H1 (cell line): ENCODE measurements at places on chromosomes 5 and 9.
A peak's percentile ranks its signal among the peaks of the same experiment; 100 is the strongest.

DNA sequence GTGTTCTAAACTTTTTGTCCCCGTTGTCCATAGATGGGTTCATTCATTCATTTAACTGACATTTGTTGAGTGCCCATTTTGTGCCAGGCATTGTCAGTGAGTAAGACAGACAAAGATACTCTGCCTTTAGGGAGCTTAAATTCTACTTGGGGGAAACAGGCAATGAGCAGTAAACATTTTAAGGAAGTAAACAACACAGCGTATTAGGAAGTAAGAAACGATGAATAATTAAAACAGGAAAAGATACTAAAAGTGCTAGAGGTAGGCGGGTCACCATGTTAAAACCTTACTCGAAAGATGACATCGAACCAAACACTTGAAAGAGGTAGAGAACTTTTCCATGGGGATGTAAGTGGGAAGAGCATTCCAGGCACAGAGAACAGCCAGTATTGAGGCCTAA, 5.5 kb upstream of the MAML1 start:
- DNase-seq = no peak

- DNase-seq = no peak
Measured at GRCh38 chr5:116671211-116671736, 96.7 kb upstream of the SEMA6A start.

GRCh38 chr9:7166074-7166473, 408.3 kb downstream of the KDM4C start:
- no peak for DNase-seq

- no peak for DNase-seq
Measured at GRCh38 chr5:172692981-172693380, 51.9 kb downstream of the NEURL1B start.

GRCh38 chr5:168404365-168404764, 81.9 kb upstream of the RARS1 start:
- DNase-seq = no peak

- peak; percentile 76 for DNase-seq
Measured at GRCh38 chr9:137301081-137301947, 757 bp downstream of the NRARP start.

GRCh38 chr5:55518831-55519390, 15.9 kb downstream of the PLPP1 start:
- DNase-seq = no peak

GRCh38 chr9:76910861-76911260, 4.9 kb upstream of the PRUNE2 start:
- no peak for DNase-seq

GRCh38 chr5:32812399-32812798, 101.3 kb downstream of the NPR3 start:
- DNase-seq = no peak

GRCh38 chr5:31638345-31638744, 586 bp upstream of the PDZD2 start:
- DNase-seq = no peak
